ENCODE measurements at places on chromosomes 16 and 17. TPM values are rescaled to one million over a fixed set of nuclear protein-coding genes. Genes with fewer than 3 reads are reported as not detected.

FSCN2 gene
- total RNA-seq = 4.2 TPM

GRCh38 chr16:14088155-14088753, 17.1 kb downstream of the MRTFB start:
- no peak for DNase-seq

SLC47A1 gene
- total RNA-seq = 2.0 TPM

- peak; percentile 32 for DNase-seq
These were observed 48.6 kb downstream of the TNFRSF13B start for GRCh38 chr17:16923097-16923903.

DNA sequence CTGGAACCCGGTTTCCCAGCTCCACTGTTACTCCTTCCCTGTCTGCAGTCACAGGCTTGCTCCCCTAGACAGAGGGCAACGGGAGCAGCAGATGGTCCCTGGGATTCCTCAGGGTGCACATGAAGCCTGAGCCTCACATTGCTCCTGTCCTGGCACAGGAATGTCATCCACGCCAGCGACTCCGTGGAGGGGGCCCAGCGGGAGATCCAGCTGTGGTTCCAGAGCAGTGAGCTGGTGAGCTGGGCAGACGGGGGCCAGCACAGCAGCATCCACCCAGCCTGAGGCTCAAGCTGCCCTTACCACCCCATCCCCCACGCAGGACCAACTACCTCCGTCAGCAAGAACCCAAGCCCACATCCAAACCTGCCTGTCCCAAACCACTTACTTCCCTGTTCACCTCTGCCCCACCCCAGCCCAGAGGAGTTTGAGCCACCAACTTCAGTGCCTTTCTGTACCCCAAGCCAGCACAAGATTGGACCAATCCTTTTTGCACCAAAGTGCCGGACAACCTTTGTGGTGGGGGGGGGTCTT, 1.6 kb upstream of the DECR2 start:
- no peak for DNase-seq

GRCh38 chr16:57742543-57742942, 7.0 kb downstream of the KATNB1 start:
- DNase-seq = no peak

TAT gene
- total RNA-seq = 0.26 TPM

TMEM235 gene
- total RNA-seq = not detected

DNA sequence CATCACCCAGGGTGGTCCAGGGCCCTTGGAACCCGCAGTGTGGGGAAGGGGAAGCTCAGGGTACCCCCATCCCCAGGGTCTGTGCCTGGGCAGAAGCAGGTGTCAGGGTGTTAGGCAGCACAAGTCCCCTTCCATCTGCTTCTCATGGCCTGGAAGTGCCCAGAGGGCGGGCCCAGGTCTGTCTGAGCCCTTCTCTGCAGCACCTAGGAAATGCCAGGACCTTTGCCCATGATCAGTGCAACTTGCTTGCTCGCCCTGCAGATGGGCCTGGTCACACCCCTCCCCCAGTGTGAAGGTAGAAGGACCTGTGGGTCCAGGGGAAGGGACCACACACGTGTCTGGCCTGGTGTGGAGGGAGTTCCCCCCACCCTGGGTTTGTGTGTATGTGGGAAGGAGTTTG, 157.5 kb upstream of the CDC42EP4 start:
- no peak for DNase-seq

- no peak for DNase-seq
These were observed 55.6 kb upstream of the LRRC37A3 start for GRCh38 chr17:64974750-64975317.

GRCh38 chr17:8237175-8237574, 10.7 kb downstream of the CTC1 start:
- no peak for DNase-seq

DNA sequence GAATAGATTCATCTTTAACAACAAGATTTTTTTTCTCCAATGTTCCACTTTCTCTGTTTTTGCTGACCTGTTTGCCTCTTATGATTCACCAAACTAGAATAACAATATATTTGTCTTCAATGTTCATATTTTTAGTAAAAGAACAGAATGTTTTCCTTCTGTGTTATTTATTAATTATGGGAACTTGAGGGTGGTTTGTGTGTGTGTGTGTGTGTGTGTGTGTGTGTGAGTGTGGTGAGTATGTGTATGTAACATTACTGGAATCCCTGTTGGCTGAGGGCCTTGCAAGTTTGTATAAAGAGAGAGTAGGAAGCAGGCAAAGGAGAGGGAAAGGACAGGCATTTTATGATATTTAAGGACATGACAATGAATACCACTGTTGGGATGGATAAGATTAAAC, 13.8 kb downstream of the STXBP4 start:
- DNase-seq = no peak

DNAH2 gene
- total RNA-seq = 1.5 TPM

HEATR9 gene
- 0.21 TPM for total RNA-seq

TPSAB1 gene
- total RNA-seq = 38.0 TPM

- peak; percentile 83 for DNase-seq
These were observed 2.0 kb downstream of the ROGDI start for GRCh38 chr16:4800290-4801041.

- DNase-seq = no peak
These were observed 23.9 kb downstream of the AMFR start for GRCh38 chr16:56401482-56401881.

GRCh38 chr17:50129728-50130558, at the start of gene SAMD14:
Gene SAMD14 (minus strand): TSS chr17:50130160. CDS start chr17:50124959, 5,201 bp downstream.
- DNase-seq = peak; percentile 42

Data from ureter (tissue), 1 donor.